ENCODE measurements at places on chromosomes 5 and 9. TPM values are rescaled to one million over a fixed set of nuclear protein-coding genes. Genes with fewer than 3 reads are reported as not detected.

UGCG gene
- polyA plus RNA-seq, result 52.4 TPM

- no peak for DNase-seq
Measured at GRCh38 chr5:168299372-168299771, 7.9 kb downstream of the WWC1 start.

DNA sequence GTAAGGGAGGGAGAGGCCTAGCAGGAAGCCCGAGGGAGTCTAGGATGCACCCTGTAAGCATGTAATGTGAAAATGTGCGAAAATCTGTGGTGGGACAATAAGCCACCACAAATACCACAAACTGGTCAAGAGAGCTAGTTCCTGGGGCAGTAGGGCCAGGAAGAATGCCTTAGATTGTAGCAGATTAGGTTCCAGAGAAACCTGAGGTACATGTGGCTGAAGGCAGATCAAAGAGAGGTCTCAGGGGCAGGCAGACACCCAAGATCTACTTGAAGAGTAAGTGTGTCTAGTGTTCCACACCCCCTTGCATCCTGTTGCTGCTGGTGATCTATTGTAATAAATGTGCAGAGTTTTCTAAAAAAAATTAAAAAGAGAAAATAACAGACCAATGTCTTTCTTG lies 1677.3 kb upstream of the CDH6 start:
- DNase-seq, result no peak

DNA sequence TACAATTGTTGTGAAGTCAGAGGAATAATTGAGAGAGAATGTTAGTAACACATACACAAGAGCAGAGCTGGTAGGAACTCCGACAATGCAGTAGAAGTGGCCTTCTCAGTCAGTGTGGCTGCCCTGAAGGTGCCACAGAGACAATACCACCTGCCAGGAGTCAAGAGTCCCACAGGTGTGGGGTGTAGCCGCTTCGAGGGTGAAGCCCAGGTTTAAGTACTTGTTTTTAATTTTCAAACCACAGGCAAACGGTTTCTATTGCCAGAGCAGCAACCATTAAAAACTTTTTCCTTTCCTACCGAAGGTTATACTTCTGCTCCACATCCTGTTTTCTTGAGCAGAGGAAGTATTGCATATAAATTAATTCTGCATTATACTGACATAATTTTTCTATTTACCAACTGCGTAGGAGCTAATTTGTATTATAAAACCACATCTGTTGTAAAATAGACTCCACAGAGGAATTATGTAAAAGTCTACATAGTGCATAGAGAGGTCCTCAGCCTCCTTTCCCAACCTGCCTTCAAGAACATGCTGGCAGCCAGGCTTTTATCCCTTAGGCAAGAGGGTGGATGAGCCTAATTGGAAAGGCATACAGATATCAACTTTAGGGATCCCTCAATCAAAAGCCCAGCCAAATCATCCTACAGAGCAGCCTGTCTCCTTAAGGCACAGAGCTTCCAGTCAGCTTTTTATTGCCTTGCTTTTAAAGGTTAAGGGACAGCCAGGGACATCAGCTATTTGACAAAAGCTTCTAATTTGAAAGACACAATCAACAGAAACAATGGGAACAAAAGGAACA lies 12.9 kb upstream of the ACTBL2 start:
- DNase-seq, result no peak

DNA sequence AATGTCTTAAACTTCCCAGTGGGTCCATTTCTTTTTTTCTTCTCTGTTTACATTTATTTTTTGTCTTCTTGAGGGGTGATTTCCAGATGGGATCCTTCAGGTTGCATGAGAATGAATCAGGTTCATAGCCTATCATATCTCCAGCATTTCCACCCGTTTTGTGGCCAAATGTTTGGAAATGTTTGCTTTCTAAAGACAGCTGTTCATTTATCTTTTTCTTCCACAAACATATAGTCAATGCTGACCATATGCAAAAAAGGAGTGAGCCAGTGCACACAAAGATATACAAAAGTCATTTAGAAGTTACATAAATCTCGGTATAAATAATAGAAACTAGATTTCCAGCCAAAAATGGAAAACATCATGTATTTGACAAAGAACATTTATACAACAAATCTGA lies 71.6 kb upstream of the STC2 start:
- peak; percentile 17 for DNase-seq

TRIM36 gene
- 1.5 TPM for polyA plus RNA-seq

- no peak for DNase-seq
Measured at GRCh38 chr5:172417983-172418630, 36.2 kb downstream of the SH3PXD2B start.

DNA sequence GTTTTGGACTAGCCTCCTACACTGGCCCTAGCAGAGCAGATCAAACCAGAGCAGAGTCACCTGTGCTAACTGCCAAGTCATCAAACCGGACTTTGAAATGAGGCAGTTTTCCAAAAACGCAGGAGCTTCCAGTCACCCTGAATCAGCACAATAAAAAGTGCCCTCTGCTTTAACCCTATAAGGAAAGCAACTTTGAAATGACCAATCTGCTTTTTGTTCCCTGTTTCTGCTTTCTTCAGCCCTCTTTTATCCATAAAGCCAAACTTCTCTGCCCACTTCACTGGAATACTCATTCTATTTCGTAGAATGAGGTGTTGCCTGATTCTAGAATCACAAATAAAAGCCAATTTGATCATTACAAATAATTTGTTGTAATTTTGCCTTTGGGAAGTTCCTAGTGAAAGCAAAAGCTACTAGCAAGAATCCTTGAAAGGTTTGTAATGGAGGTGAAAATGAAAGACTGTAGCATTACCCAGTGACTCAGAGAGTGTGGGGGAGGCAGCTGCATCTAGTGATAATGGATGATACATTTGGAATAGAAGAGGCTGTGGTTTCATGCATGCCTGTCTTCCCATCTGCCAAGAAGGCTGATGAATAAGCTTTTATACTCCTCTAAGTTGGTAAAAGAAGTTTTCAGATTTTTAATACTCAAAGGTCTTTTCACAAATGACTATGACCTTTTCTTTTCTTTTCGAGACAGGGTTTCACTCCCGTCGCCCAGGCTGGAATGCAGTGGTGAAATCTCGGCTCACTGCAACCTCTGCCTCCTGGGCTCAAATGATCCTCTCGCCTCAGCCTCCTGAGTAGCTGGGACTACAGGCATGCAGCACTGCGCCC lies 14.9 kb downstream of the SPAAR start:
- no peak for DNase-seq

DNA sequence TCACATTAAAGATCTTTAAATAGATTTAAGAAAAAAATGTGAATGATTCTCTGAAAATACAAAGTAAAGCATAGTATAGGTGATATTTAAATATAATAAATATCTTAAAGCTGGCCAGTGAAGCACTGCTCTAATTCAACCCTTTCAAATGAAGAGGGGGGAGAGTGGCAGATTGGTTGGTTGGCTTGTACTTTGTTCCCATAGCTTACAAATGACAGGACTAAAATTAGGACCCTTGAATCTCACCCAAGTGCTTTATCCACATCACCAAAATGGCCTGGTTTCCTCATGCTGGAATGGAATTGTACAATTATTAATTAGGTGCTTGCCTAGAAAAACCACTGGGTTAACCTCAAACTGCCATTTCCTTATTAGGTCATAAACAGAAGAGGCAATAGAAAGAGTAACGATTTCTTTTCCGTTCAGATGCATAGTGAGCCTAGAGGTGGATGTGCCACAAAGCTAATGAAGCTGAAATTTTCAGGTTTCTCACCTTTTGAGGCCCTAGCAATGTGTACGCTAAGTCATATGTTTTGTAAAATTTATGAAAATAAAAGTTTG lies 354.5 kb upstream of the CDH6 start:
- DNase-seq, result peak; percentile 49

DNA sequence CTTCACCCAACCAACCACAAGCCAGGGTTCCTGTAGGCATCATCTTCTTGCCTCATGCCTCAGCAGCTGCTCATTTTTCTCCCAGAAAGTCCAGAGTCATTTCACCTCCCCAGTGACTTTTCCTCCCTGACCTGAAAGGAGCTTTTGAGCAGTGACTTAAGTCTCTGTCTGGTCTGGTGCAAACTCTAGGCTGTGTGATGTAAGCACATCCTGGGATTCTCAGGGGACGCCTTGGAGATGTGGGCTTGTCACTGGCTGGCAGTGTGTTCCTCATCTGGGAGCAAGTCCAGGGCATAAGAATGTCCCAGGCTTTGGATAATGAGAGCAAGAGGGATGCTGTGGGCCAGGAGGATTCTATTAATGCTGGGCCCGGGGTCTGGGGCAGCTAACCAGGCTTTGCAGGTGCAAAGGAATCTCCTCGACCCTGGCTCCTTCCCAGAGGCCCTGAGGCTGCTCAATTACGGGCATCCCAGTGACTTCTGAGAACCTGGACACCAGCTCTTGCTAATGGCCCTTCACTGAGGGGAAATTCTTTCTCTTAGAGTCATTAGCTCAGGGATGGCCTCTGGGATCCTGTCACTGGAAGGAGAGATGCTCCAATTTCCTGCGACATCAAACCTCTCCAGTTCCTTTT lies 211.0 kb upstream of the PANK3 start:
- no peak for DNase-seq

DNA sequence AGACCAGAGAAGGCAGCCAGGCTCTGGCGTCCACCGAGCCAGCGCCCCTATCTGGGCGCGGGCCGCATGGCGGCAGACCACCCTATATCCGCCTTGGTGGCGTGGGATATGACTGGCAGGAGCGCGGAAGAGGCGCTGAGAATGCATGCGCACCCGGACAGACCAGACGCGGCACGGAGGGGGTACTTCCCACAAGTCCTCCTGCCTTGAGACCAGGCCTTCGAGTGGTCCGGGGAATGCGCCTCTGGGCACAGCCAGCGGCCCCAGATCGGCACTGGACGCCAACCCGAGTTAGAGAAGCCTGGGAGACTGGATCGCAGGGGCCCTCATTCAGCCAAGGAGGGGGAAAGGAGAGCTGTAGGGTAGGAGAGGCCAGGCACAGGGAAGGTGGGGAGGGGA lies 2.5 kb upstream of the LMX1B start:
- DNase-seq, result peak; percentile 39

GRCh38 chr5:108141676-108142075 lies 240.2 kb downstream of the FBXL17 start:
- DNase-seq, result no peak

SOX30 gene
- polyA plus RNA-seq, result 0.27 TPM

INSYN2B gene
- polyA plus RNA-seq, result 3.8 TPM

MAMDC2 gene
- 6.9 TPM for polyA plus RNA-seq

DNA sequence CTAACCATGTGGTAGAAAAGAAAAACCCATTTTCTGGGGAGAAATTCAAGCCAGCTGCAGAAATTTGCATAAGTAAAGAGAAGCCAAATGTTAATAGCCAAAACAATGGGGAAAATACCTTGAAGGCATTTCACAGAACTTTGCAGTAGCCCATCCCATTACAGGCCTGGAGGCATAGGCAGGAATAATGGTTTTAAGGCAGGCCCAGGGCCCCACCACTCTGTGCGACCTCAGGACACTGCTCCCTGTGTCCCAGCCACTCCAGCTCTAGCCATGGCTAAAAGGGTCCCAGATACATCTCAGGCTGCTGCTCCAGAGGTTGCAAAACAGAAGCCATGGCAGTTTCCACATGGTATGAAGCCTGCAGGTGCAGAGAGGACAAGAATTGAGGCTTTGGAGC lies 253.3 kb downstream of the CTNND2 start:
- peak; percentile 13 for DNase-seq

- DNase-seq, result no peak
Measured at GRCh38 chr9:72497447-72498046, 23.9 kb upstream of the TMC1 start.

DNA sequence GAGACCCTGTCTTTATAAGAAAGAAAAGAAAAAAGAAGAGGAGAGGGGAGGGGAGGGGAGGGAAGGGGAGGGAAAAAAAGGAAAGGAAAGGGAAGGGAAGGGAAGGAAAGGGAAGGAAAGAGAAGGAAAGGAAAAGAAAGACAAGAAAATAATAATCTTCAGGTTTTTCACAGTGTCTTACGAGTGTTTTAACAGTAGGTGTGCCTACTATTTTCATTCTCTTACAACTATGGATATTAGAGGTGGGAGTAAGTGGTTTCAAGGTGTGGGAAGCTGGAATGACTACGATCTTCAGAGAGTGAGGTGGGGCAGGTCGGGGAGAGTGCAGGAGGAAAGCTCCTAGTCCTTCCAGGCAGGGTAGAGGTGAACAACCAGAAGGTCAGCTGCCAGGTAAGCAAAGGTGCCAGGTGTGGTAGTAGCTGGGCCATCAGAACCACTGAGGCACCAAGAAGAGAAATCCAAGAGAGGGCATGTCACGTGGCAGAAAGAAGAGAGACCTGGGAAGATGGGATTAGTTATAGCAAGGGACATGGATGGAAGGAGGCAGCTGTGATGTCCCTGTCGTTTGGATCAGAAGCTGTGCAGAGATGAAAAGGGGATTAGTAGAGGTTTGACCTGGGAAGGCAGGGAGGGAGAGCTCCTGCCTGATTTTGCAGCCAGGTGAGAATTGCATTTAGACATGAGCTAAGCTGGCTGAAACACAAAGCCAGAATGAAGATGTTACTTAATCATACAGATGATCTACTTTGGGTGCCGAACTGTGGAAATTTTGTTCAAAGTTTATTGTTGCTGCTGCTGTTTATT lies 95.4 kb downstream of the OTULIN start:
- no peak for DNase-seq

- DNase-seq, result peak; percentile 40
Measured at GRCh38 chr5:140038373-140038957, 4.6 kb downstream of the NRG2 start.

MRPS30 gene
- polyA plus RNA-seq, result 57.0 TPM

GRCh38 chr5:50965654-50966375 lies 299.4 kb downstream of the PARP8 start:
- DNase-seq, result no peak
